ENCODE measurements at places on chromosomes 11 and 22. TPM values are rescaled to one million over a fixed set of nuclear protein-coding genes. Genes with fewer than 3 reads are reported as not detected.

DNA sequence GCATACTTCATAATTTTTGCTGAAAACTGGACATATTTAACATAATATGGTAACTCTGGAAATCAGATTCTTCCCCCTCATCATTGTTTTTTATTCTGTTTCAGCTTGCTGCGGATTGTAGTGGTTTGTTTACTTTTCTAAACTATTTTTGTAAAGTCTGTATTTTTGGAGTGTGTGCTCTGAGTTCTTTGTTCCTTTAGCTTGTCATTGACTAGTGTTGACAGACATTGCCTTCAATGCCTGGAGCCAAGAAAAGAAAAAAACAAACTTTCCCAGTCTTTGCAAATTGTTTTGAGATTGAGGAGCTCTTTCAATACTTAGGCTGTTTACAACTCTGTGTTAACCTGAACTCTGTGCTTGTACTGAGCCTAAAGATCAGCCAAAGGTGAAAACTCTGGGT is 137.3 kb upstream of the CEP126 start:
- DNase-seq, result no peak

DNA sequence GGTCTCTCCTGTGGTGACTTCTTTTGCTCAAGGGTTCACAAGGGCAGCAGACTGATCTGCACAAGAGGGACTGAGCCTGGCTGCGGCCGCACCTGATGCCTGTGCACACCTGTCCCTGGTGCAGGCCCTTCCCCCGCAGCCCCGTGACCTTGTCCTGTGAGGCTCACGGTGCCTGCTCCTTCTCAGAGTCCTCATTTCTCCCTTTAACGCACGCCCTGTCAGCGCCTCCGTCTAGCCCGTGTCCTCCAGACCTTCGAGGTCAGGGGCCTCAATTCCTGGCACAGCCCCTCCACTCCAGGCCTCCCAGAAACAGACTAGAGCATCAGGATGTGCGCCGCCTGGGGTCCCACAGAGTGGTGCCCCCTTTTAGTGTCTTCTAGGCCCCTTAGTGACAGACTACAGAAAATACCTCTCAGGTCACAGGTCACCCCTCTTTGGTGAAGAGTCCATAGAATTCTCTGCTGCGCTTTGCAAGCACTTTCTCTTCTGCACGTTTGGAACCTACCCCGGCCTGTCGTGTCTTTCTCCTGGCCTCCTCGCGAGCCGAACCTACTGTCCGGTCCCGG is 1.0 kb upstream of the DRD4 start:
- DNase-seq, result no peak

Gene DRAP1
- 383 TPM for total RNA-seq

DNA sequence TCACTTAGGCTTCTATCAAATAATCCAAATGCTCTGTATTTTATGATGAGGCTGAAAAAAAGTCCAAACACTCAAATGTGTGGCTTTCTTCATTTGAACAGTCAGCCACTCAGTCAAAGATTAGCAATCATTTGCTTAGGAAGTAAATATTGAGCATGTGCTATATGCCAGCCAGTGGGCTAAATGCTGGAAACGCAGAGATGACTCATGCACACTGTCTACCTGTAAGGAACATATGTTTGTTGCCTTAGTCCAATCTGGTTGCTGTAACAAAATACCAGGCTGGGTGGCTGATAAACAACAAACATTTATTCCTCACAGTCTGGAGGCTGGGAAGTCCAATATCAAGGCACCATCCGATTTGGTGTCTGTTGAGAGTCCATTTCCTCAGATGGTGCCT is 617.3 kb downstream of the NTM start:
- DNase-seq, result no peak

DNA sequence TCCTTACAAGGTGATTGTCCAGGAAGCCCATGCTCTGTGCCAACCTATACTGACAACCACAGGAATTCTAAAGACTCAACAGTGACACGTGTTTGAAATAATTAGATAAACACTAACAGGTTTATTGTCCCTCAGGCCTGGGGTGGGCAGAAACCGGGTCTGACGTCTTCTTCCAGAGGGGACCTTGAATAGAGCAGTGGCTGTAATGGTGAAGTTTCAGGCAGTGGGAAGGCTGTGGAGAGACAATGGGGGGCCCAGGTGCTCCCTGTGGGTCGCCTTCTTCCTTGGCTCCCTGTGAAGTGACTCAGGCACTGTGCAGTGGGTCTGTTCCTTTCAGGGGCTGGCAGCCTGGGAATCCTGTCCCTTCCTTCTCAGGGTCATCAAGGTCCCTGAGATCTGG is 54.6 kb downstream of the OTOG start:
- DNase-seq, result no peak

- no peak for DNase-seq
Measured at GRCh38 chr11:123159183-123159857, 35.7 kb downstream of the CLMP start.

Gene NAALADL1
- not detected for total RNA-seq

Gene MAP6
- not detected for total RNA-seq

Gene PRG3
- not detected for total RNA-seq

DNA sequence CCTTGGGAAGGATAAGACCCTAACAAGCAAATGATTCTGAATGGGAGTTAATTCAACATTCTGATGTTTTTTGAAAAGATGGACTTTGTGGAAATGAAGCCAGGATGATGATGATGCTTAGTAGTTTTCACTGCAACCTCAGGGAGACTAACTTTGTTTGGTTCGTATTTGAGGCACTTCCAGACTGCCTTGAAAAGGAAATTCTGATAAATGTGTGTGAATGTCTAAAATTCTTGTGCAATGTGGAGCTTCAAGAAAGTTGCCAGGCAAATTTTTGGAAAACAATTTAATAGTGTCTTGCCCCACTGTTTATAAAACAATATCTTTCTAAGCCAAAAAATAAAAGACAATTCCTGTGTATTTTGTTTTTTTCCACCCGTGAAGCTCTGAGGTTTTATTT is 11.2 kb upstream of the NAV2 start:
- no peak for DNase-seq

Gene SCUBE2
- total RNA-seq, result 0.11 TPM

Gene TESMIN
- not detected for total RNA-seq

- peak; percentile 24 for DNase-seq
Measured at GRCh38 chr11:15770798-15771414, 585.4 kb downstream of the SOX6 start.

GRCh38 chr11:63610604-63611394 is 3.4 kb downstream of the PLAAT3 start:
- no peak for DNase-seq

Gene GLB1L2
- total RNA-seq, result not detected

DNA sequence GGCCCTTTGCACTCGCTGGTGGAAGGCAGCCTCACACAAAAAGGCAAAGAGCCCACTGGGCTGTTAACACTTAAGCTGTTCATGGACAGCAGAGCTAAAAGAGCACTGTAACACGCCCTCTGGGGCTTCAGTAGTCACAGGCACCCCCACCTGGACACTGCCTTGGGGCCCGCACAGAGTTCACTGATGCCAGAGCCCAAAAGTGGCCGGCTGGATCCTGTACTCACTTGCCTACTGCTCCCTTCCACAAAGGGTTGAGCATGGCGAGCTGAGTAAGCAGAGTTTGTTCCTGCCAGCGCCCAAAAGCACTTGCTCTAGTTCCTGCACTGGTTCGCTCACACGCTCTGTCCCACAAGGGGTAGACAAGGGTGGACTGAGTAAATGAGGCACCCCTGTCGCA is 78.8 kb downstream of the RELT start:
- DNase-seq, result no peak

- DNase-seq, result no peak
Measured at GRCh38 chr11:64028398-64029115, 7.2 kb upstream of the FLRT1 start.

- DNase-seq, result no peak
Measured at GRCh38 chr11:40987776-40988435, 471.5 kb downstream of the LRRC4C start.

GRCh38 chr11:16494918-16495691 is 138.8 kb upstream of the SOX6 start:
- DNase-seq, result no peak

GRCh38 chr22:38829485-38829884 is 14.3 kb downstream of the NPTXR start:
- DNase-seq, result no peak

- peak; percentile 51 for DNase-seq
Measured at GRCh38 chr22:40348025-40348658, 1.8 kb downstream of the ADSL start.

Gene E2F8
- total RNA-seq, result 4.9 TPM

DNA sequence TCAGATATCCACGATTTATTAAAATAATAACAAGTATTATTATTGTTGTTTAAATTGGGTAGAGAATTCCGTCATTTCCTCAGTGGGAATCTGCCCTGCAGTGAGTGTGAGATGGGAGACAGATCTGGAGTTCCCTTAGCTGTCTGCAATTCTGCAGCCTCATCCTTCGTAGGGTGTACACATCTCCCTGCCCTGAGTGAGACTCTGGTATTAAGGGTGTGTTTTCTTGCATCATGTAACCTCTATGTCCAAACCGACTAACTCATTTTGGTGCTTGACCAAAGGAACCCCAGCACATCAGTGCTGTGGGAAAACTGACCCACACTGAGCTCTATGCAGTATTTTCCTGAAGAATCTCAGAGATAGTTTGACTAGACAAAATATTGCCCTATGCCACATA is 157.6 kb downstream of the LDLRAD3 start:
- DNase-seq, result no peak

DNA sequence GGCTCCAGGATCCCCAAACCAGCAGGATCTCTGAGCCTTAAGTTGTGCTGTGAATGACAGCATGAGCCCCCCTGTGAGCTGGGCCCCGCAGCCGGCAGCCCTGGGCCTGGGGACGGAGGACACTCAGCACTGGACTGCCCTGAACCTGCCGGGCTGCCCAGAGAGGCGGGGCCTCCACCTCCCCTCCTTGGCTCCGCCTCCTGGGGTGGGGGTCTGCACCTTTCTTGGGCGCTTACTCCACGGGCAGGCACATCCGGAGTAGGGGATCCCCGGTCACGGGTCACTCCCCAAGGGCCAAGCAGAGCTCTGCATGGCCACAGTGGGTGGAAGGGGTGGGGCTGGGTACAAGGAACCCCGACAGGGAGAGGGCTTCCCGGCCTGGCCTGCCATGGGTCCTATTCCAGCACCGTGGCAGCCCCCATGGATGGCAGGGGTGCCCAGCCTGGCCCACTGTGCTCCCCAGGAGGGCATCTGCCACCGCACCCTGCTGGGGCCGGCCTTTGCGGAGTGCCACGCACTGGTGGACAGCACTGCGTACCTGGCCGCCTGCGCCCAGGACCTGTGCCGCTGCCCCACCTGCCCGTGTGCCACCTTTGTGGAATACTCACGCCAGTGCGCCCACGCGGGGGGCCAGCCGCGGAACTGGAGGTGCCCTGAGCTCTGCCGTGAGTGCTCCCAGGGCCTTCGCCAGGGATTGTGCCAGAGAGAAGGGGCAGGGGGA is 5.4 kb downstream of the MUC5B start:
- DNase-seq, result no peak

GRCh38 chr22:27792452-27793161 is 8.9 kb downstream of the MN1 start:
- no peak for DNase-seq

Gene SLC35E4
- 42.6 TPM for total RNA-seq

DNA sequence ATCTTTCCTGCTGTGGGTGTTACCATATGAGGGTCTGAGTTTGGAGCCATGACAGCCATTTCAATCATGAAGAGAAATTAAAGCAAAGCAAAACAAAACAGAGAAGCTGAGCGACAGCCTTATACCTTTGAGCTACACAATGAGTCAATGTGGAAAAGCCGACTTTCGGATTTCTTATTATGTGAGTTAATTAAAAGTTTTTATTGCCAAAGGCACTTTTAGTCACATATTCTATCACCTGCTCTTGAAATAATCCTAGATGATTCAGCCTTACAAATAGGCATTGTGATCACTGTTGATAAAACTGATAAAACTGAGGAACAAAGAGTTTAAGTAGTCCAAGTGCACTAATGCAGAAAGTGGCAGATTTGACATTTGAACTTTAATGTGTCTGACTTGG is 381.9 kb upstream of the TENM4 start:
- no peak for DNase-seq

GRCh38 chr11:118984825-118985224 is 13.1 kb upstream of the CENATAC start:
- no peak for DNase-seq

Gene QSER1
- total RNA-seq, result 24.3 TPM

Gene MYO18B
- total RNA-seq, result 10.7 TPM

Gene DENND6B
- total RNA-seq, result 2.8 TPM

Gene MFRP
- total RNA-seq, result not detected

DNA sequence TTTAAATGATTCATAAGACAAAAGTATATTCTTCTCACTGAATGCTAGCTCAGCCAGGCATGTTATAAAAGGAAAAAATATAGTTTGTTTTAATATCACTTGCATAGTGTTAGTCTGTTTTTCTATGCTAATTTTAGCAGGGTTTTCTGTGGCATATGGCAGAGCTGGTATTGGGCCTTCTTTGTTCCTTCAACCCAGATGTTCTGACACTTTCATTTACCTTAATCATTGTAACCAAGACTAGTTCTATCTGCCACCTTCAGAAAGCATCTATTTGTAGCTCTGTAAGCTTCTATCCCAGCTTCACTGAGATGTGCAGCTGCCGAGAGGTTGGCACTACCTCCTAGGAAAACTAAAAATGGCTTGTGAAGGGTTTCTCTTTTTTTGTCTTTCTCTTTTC is 338.7 kb downstream of the GUCY1A2 start:
- no peak for DNase-seq

- no peak for DNase-seq
Measured at GRCh38 chr11:110985547-110985946, 260.0 kb upstream of the POU2AF2 start.

DNA sequence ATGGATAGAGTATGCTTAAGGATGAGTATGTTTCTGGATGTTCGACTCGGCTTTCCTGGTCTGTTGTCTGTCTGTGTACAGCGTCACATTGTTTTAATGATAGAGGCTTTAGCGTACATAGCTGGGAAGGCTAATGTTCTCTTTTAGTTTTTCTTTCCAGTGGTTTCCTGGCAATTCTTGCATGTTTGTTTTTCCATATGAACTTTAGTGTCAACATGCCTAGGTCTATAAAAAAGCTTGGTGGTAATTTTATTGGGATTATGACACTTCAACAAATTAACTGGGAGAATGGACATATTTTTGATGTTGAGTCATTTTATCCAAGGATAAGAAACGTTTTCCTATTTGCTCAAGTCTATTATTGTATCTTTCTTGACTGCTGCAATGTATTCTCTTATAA is 17.6 kb downstream of the F2 start:
- peak; percentile 14 for DNase-seq

- peak; percentile 58 for DNase-seq
Measured at GRCh38 chr22:26763633-26764361, 106.4 kb downstream of the MIAT start.

- no peak for DNase-seq
Measured at GRCh38 chr11:63022441-63022840, 6.8 kb upstream of the SLC22A8 start.
